A549 treated with ZK216348 at 1 μM for 4 hours (cell line): ENCODE measurements at places on chromosomes 6 and 20. TPM values are rescaled to one million over a fixed set of nuclear protein-coding genes. Genes with fewer than 3 reads are reported as not detected.

The SMIM13 gene
- 12.6 to 18.9 TPM (median 15.4 TPM) in 5 replicates for total RNA-seq

The EPPIN gene
- not detected in 5 replicates for total RNA-seq

The ATP9A gene
- 10.8 to 18.0 TPM (median 13.7 TPM) in 5 replicates for total RNA-seq

The BPI gene
- total RNA-seq: not detected in 5 replicates

The GDAP1L1 gene
- not detected in 5 replicates for total RNA-seq

The PSORS1C2 gene
- not detected in 5 replicates for total RNA-seq

The RAET1L gene
- total RNA-seq: 0.32 to 0.49 TPM (median 0.38 TPM) in 3 of 5 replicates, not detected in the others

The SESN1 gene
- 7.2 to 10.7 TPM (median 10.2 TPM) in 5 replicates for total RNA-seq

The C6orf62 gene
- total RNA-seq: 48.6 to 70.3 TPM (median 53.6 TPM) in 5 replicates

The LAMA5 gene
- total RNA-seq: 181 to 543 TPM (median 420 TPM) in 5 replicates

The KCNG1 gene
- 12.9 to 34.4 TPM (median 21.2 TPM) in 5 replicates for total RNA-seq

The FAM229B gene
- 4.7 to 10.6 TPM (median 8.7 TPM) in 5 replicates for total RNA-seq

The FOXQ1 gene
- total RNA-seq: 4.6 to 7.1 TPM (median 5.0 TPM) in 5 replicates

The ELOVL4 gene
- total RNA-seq: 1.2 to 2.4 TPM (median 1.6 TPM) in 5 replicates

The VSTM2L gene
- total RNA-seq: 10.6 to 19.8 TPM (median 15.5 TPM) in 5 replicates

The RRAGD gene
- total RNA-seq: 2.9 to 5.6 TPM (median 3.7 TPM) in 5 replicates

The VIP gene
- total RNA-seq: not detected in 5 replicates

The MICA gene
- total RNA-seq: 27.0 to 30.6 TPM (median 27.8 TPM) in 5 replicates

The GTF3C6 gene
- 73.1 to 118 TPM (median 84.1 TPM) in 5 replicates for total RNA-seq

The CUL9 gene
- 6.2 to 9.5 TPM (median 9.3 TPM) in 5 replicates for total RNA-seq

The CYP24A1 gene
- total RNA-seq: 126 to 294 TPM (median 272 TPM) in 5 replicates

The CDC25B gene
- total RNA-seq: 153 to 240 TPM (median 231 TPM) in 5 replicates

The ZSCAN23 gene
- total RNA-seq: not detected in 5 replicates

The AHCY gene
- total RNA-seq: 262 to 337 TPM (median 335 TPM) in 5 replicates

The KCNK5 gene
- 0.92 to 1.6 TPM (median 1.5 TPM) in 5 replicates for total RNA-seq

The ASIP gene
- total RNA-seq: not detected in 5 replicates

The SLC22A2 gene
- total RNA-seq: 0.25 to 0.34 TPM in 2 of 5 replicates, not detected in the others

The SLCO4A1 gene
- 6.4 to 11.6 TPM (median 9.4 TPM) in 5 replicates for total RNA-seq

The MAP3K5 gene
- total RNA-seq: 2.3 to 3.3 TPM (median 2.7 TPM) in 5 replicates

The MOG gene
- not detected in 5 replicates for total RNA-seq

The FAM209A gene
- 0.19 to 0.55 TPM (median 0.33 TPM) in 4 of 5 replicates, not detected in the other for total RNA-seq

The CDC40 gene
- total RNA-seq: 6.1 to 10.2 TPM (median 9.0 TPM) in 5 replicates

The PGC gene
- total RNA-seq: not detected in 5 replicates

The CLDN20 gene
- total RNA-seq: not detected in 5 replicates

The COL12A1 gene
- 5.1 to 7.1 TPM (median 5.4 TPM) in 5 replicates for total RNA-seq

The CALHM5 gene
- 0.05 to 0.07 TPM (median 0.06 TPM) in 5 replicates for total RNA-seq

The BHLHE23 gene
- total RNA-seq: not detected in 5 replicates

The SLC22A16 gene
- total RNA-seq: not detected in 5 replicates

The TPX2 gene
- 104 to 134 TPM (median 106 TPM) in 5 replicates for total RNA-seq

The ZBTB46 gene
- 0.42 to 1.1 TPM (median 0.88 TPM) in 5 replicates for total RNA-seq

The POU3F2 gene
- 0.06 TPM in 1 of 5 replicates, not detected in the others for total RNA-seq

The THBS2 gene
- not detected in 5 replicates for total RNA-seq
